ENCODE measurements at places on chromosomes 7 and 10. TPM values are rescaled to one million over a fixed set of nuclear protein-coding genes. Genes with fewer than 3 reads are reported as not detected.
A peak's percentile ranks its signal among the peaks of the same experiment; 100 is the strongest.

DNA sequence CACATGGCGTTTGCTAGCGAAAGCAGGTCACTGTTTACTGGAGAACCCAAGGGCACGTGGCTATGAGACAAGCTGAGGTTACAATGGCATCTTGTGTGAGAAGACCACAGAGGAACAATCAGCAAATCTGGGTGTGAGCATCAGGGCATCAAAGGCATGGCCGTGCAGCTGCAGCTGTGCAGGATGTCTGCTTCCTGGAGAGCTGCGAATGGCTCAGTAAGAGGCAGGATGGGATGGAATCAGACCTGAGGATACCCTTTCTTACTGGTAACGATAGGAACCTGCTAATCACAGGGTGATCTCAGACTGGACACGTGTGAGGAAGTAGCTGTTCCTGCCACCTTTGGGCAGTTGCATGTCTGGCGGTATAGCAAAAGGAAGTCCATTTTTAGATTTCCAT, 119.5 kb downstream of the RNF216 start:
- H3K27me3 ChIP-seq = no peaks in the 10 kb centered on the region
- no peak overlapping the region for H3K4me3 ChIP-seq
- peaks cover 5% of the 10 kb centered on the region for H3K36me3 ChIP-seq
- DNase-seq = no peak
- no peak overlapping the region for H3K27ac ChIP-seq

GRCh38 chr10:109982123-109982522, 25.7 kb upstream of the ADD3 start:
- H3K27ac ChIP-seq = no peak overlapping the region
- H3K4me1 ChIP-seq = peaks cover 3% of the 10 kb centered on the region
- H3K27me3 ChIP-seq = no peaks in the 10 kb centered on the region
- peaks cover 8% of the 10 kb centered on the region for H3K36me3 ChIP-seq
- no peak for DNase-seq

GRCh38 chr7:95777269-95777668, 4.9 kb downstream of the DYNC1I1 start:
- no peaks in the 10 kb centered on the region for H3K36me3 ChIP-seq
- peaks cover 7% of the 10 kb centered on the region for H3K4me1 ChIP-seq
- no peak overlapping the region for H3K4me3 ChIP-seq
- no peak overlapping the region for H3K27ac ChIP-seq
- peaks cover 4% of the 10 kb centered on the region for H3K27me3 ChIP-seq

- no peak for DNase-seq
- H3K4me3 ChIP-seq = no peak overlapping the region
- no peak overlapping the region for H3K27ac ChIP-seq
- no peaks in the 10 kb centered on the region for H3K36me3 ChIP-seq
Observed at GRCh38 chr7:26478550-26478949, 186.9 kb downstream of the SNX10 start.

DNA sequence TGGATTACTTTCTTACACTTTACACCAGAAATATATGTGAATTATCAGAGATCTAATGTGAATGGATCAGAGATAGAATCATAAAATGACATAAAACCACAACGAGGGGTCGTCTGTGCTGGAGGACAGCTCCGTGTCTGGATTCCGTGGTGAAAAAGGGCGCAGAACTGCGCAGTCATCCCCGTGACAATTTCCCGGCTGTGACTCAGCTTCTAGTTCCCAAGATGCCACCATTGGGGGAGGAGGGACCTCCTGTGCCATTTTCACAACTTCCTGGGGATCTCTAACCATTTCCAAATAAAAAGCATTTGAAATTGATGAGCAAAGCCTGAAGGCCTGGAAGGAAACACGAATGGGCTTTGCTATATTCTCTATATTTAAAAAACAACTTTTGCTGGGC, 72.1 kb downstream of the PDGFA start:
- H3K36me3 ChIP-seq = no peaks in the 10 kb centered on the region
- no peak overlapping the region for H3K27ac ChIP-seq
- no peaks in the 10 kb centered on the region for H3K4me1 ChIP-seq
- no peak for DNase-seq

DNA sequence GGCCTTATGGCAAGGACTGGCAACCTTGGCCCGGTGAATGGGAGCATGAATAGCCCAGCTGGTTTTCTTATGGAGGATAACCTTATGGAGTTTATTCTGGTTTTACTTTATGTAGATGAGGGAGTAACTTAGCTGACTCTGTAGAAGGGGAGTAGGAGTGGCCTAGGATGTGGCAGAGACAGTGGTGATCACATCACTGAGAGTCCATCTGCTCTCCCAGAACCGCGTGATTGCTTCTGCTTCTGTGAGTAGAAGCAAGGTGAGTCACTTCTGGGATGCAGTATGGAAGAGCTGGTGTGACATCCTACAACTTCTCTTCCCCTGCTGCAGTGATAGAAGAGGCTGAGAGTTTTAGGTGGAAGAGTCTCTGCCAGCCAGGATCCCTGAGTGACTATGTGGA, 129.2 kb downstream of the RPS24 start:
- no peak overlapping the region for H3K4me3 ChIP-seq
- H3K36me3 ChIP-seq = no peaks in the 10 kb centered on the region
- no peaks in the 10 kb centered on the region for H3K4me1 ChIP-seq
- H3K27ac ChIP-seq = no peak overlapping the region
- DNase-seq = no peak
- no peaks in the 10 kb centered on the region for H3K27me3 ChIP-seq

DNA sequence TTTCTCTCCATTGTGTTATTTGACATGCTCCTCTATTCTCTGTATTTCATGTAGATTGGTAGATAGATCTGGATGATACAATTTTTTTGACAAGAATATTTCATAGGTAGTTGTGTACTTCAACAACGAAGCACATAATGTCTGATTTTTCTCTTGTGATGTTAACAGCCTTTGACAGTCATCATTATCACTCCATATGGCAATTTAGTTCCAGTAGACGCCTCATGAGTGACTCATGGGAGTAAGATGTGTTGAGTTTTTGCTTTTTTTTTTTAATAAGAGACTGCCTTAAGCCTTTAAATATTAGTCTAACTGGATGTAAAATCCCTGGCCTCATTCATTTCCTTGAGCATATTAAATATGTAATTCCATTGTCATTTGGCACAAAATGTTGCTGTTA, 123.5 kb upstream of the ZNF32 start:
- H3K27me3 ChIP-seq = no peaks in the 10 kb centered on the region
- no peak for DNase-seq
- no peaks in the 10 kb centered on the region for H3K4me1 ChIP-seq
- H3K4me3 ChIP-seq = no peak overlapping the region
- no peak overlapping the region for H3K27ac ChIP-seq

DNA sequence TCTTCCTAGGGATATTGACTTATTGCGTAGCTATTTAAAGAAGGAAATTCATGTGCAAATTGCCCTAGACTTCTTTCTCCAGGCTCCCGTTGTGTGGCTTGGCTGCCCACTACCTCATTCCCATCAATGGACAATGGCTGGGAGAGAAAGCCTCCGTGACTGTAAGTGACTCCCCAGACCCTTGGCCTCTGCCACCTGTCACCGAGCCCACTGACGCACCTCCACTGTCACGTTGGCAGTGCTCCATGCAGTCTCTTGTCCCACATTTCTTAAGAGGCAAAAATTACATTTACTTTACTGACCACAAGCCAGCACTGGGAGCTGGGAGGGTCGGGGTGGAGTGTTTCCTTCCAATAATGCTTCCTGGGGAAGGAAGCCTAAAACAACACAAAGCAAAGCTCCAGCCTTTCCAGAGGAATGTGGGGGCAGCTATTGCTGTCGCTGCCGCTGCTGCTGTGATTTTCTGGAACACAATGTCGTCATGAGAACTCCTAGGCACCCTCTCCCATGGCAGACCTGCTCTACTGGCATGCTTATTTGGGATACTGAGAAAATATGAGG, 89.7 kb upstream of the STEAP1B start:
- peaks cover 17% of the 10 kb centered on the region for H3K4me1 ChIP-seq
- H3K27ac ChIP-seq = peak overlapping the region; percentile 65
- DNase-seq = no peak
- H3K36me3 ChIP-seq = no peaks in the 10 kb centered on the region
- no peak overlapping the region for H3K4me3 ChIP-seq

- H3K27me3 ChIP-seq = no peaks in the 10 kb centered on the region
- H3K27ac ChIP-seq = no peak overlapping the region
- no peak for DNase-seq
- no peak overlapping the region for H3K4me3 ChIP-seq
- no peaks in the 10 kb centered on the region for H3K36me3 ChIP-seq
Observed at GRCh38 chr7:52472006-52472620, 563.3 kb upstream of the POM121L12 start.

DNA sequence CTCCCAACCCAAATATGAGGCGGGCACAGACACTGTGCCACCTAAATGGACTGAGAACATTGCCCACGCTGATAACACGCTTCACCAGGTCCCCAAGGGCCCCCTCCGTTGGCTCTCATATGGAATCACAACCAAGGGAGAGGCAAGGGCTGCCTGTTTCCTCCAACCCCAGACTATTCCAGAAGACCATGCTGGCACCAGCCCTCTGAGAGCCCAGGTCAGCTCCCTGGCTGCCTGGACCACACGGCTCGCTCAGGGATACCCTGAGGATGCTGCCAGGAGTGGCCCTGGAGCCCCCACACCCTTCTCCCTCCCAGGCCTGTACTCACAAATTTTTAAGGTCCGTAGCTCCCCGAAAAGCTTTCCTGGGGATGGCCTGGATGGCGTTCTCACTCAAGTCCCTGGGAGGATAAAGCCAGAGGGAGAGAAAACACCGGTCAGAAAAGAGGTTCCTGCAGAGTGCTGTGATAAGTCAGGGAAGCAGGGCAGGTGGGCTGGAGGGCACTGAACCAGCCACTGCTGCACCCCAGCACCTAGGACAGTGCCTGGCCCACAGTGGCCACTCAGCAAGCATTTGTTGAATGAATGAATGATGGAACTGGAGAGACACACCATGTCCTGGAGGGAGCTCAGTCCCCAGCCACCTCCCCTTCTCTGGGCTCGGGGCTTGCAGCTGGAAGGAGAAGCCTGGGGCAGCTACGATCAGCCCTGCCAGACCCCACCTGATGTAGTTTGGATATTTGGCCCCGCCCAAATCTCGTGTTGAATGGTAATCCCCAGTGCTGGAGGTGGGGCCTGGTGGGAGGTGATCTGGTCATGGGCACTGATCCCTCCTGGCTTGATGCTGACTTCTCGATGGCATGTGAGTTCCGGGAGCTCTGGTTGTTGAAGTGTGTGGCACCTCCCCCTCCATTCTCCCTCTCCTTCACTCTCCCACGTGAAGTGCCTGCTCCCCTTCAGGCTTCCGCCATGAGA, 119.8 kb downstream of the SLIT1 start:
- no peaks in the 10 kb centered on the region for H3K4me1 ChIP-seq
- H3K27me3 ChIP-seq = no peaks in the 10 kb centered on the region
- H3K4me3 ChIP-seq = peak overlapping the region; percentile 16

- no peaks in the 10 kb centered on the region for H3K27me3 ChIP-seq
- no peak overlapping the region for H3K27ac ChIP-seq
- H3K36me3 ChIP-seq = no peaks in the 10 kb centered on the region
- no peak overlapping the region for H3K4me3 ChIP-seq
Observed at GRCh38 chr10:3551761-3552160, 233.2 kb downstream of the KLF6 start.

DNA sequence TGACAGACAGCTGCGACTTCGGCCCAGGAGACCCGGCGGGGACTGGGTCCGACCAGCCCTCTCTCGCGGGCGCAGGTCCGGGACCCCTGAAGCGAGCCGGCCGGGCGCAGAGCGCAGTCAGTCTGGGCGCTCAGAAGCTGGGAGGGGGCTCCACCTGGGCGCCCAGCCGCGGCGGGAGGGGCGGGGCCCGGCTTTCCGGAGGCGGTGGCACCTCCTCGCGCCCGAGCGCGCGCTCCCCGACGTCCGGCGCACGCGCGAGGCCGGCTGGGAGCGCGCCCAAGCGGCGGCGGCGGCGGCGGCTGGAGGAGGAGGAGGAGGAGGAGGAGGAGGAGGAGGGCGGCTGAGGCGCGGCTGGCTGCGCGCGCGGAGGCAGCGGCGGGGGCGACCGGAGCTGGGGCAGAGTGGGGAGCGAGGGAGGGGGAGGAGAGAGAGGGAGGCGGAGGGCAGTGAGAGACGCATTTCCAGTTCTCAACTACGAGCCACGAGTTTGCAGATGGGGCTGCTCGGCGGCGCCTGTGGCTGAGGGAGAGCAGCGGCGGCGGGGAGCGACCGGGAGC, at the start of gene PALS2:
PALS2 (plus strand) TSS at position 456 of the 557 bp plus-strand sequence. CDS start 50,216 bp downstream, outside the sequence.
- no peaks in the 10 kb centered on the region for H3K36me3 ChIP-seq
- no peak within 1 kb of the TSS for H3K27ac ChIP-seq
- no peaks in the 10 kb centered on the region for H3K27me3 ChIP-seq
- peaks cover 12% of the 10 kb centered on the region for H3K4me1 ChIP-seq
- DNase-seq = peak; percentile 84
- H3K4me3 ChIP-seq = peak within 1 kb of the TSS; percentile 93

DNA sequence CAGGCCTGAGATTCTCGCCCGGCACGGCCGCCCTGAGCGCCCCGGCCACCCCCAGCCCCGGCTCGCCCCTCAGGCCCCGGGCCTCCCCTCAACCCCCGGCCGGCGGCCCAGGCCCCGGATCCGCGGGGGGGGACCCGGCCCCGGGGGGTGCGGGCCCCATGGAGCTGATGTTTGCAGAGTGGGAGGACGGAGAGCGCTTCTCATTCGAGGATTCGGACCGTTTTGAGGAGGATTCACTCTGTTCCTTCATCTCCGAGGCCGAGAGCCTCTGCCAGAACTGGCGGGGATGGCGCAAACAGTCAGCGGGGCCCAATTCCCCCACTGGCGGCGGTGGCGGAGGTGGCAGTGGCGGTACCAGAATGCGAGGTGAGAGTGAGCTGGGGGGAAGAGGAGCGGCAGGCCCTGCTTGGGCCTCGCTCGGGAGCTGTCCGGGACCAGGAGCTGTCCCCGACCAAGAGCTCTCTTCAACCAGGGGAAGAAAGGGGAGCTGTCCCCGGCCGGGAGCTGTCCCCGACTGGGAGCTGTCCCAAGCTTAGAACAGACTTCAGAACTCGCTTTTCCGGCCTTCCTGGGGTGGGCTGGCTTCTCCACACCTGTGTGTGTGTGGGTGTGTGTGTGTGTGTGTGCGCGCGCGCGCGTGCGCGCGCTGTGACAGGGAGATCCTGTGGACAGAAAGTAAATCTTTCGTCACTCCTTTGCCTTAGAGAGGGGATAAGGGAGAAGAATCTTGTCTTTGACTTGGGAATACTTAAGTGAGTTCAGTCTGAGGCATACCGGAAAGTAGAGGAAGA, 510 bp downstream of the ZSWIM8 start:
- H3K27ac ChIP-seq = no peak overlapping the region
- DNase-seq = peak; percentile 59
- no peaks in the 10 kb centered on the region for H3K27me3 ChIP-seq
- H3K36me3 ChIP-seq = peaks cover 12% of the 10 kb centered on the region
- peaks cover 2% of the 10 kb centered on the region for H3K4me1 ChIP-seq

GRCh38 chr10:50807851-50808776, 68.4 kb downstream of the ASAH2B start:
- no peaks in the 10 kb centered on the region for H3K27me3 ChIP-seq
- H3K4me3 ChIP-seq = no peak overlapping the region
- H3K36me3 ChIP-seq = no peaks in the 10 kb centered on the region
- H3K27ac ChIP-seq = no peak overlapping the region
- H3K4me1 ChIP-seq = peaks cover 3% of the 10 kb centered on the region

GRCh38 chr10:124152139-124153022, 59.0 kb upstream of the CHST15 start:
- no peak overlapping the region for H3K27ac ChIP-seq
- H3K27me3 ChIP-seq = no peaks in the 10 kb centered on the region

The CFAP58 gene
- total RNA-seq = 0.88 TPM

The AMPH gene
- 4.8 TPM for total RNA-seq

The CHN2 gene
- total RNA-seq = 3.3 TPM

The DGKI gene
- total RNA-seq = 0.77 TPM
